Muscle of leg (tissue), 16 donors: ENCODE measurements at places on chromosomes 5 and 9. TPM values are rescaled to one million over a fixed set of nuclear protein-coding genes. Genes with fewer than 3 reads are reported as not detected.
A peak's percentile ranks its signal among the peaks of the same experiment; 100 is the strongest.

- no peak for DNase-seq
Measured at GRCh38 chr5:91011029-91011428, 372.1 kb downstream of the ARRDC3 start.

DNA sequence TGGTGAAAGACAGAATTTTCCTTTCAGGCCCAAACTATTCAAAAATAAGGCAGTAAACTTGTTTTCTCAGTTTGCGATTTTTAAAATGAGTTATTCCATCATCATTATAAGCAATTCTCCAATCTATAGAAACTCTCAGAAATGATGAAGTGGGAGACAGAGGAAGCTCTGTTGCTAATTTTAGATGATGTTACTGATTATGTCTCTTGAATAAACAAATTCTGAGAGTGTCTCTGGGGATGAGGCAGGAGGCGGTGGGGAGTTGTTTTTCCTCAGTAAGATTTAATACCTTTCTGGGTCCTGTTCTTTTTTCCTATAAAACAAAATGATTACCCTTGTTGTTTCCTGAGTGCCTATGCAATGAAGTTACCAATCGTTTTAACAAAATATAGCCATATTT is 43.9 kb upstream of the TEX48 start:
- no peak for DNase-seq

DNA sequence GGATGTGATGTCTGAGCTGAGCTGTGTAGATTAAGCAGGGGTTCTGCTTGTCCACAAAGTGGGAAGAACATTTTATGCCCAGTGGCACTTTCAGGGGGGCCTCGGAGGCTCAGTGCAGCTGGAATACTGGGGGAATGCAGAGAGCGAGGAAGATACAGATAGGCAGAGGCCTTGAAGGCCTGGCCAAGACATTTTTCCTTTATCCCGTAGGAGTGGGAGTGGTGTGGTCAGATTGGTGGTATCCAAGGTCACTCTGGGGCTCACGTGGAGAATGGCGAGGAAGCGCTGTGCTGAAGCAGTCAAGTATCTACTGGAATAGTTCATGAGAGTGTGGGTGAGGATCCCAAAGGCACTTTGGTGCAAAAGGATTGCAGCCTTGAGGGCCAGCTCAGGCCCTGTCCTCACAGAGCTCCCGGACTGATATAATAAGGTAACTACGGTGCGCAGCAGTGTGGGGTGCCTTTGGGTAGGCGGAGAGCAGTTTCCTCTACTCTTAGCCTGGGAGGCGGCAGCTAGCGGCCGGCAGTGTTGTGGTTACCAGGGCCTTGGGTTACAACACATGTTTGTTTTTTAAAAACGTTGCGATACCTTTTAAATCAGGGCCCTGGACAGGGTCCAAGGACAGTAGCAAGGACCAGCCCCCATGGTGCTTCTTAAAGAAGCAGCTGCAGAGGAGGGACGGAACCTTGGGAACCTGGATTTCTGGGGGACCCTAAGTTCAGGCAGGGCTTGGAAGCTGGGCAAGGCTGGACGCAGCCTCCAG is 10.8 kb upstream of the CCDC69 start:
- DNase-seq = peak; percentile 81

- DNase-seq = no peak
Measured at GRCh38 chr9:98107926-98108325, 11.1 kb downstream of the TRIM14 start.

- no peak for DNase-seq
Measured at GRCh38 chr5:594226-594860, 17.8 kb upstream of the CEP72 start.

DNA sequence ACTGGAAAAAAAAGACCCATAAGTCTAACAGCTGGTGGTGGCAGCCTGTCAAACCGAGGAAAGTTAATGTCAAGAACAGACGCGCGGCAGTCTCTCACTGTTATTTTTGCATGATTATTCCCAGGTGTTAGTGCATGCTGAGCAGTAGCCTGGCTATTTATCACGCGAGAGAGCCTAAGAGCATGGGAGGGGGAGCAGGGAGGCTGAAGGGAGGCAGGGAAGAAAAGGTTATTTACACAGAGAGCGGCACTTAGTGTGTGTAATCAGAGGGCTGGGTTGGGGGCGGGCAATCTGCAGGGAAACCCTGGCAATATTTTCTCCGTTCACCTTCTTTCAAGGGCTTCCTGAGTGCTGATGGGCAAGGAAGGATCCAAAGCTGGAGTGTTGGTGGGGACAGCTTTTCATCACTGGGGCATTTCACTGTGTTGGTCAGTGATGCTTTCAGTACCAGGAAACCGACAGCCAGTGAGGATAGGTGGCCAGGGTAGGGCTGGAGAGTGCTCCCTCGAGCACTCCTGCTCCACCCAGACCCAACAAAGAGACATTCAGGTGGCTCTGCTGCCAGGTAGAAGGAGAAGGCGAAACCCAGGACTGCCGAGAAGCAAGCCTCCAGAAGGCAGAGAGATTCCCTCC is 39.6 kb downstream of the ZNF608 start:
- peak; percentile 98 for DNase-seq

GRCh38 chr9:10366171-10366779 is 246.5 kb downstream of the PTPRD start:
- DNase-seq = peak; percentile 46

DNA sequence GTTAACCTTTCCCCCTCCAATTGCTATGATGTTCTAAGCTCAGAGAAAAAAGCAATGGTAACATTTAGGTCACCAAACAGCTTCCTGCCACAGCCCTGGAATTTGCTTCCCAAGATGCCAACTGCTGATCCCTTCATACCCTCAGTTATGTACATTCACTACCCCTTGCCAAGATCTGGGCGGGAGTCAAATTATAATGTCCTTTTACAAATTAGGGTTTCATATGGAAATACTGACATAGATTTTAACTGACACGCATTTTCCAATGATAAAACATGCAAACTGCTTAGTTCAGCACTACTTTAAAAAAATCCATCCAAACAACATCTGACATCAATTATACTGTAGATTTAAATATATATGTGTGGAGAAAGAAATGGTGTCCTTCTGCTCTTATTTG is 5.0 kb downstream of the LOX start:
- peak; percentile 65 for DNase-seq

DNA sequence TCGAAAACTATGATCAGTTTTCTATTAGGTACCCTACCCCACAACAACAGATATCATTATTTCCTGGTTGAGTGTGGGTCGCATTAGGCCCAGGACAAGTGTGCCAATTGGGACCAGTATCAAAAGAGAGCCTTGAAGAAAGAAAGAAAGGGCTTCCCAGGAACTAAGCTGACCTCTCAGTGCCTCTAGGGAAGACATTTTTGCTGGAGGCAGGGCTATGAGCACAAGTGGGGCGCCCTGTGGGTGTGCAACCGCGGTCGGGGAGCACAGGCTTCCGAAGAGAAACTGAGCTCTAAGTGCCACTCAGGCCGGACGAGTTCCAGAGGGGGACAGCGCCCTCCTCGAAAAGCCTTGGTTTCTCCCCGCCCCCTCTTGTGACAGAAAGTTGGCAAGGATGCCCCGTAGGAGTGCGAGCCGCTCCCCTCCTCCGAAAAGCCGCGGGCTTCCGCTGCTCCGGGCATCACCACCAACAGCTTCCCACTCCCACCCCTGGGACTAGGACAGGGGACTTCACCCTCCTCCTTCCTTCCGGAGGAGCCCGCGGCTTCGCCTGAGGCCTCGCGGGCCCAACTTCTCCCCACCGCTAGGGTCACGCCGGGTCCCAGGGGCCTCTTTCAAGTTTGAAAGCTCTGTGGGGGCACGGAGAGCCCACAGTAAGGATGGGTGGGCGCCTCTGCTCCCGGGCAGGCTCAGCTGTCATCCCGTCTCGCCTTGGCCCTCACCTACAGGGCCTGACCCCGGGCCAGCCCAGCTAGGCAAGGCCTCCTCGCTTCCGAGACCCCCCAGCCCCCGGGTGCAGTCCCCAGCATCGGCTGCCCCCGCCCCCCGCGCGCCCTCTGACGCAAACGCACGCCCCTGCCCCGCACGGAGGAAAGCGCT is 2.0 kb downstream of the NR2F1-AS1 start:
- DNase-seq = peak; percentile 49

GRCh38 chr5:154778534-154778933 is 23.4 kb downstream of the LARP1 start:
- DNase-seq = no peak

DNA sequence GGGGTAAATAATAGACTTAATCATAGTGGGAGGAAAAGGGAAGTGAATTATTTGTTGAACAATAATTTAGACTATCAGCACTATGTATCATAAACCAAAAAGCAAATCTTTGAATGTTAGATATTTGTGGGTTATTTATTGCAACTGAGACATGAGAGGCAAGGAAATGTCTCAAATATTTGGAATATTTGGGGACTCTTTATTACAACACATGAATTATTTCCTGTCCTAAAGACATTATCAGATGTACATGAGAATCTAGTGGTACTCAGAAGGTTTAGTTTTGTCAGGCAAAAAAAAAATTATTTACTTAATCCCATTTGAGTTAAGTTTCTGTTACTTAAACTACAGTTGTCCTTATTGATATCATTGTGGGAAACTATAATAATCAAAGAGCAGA is 91.1 kb downstream of the TLR4 start:
- no peak for DNase-seq

The GABRA1 gene
- polyA plus RNA-seq = not detected

The PCDHA4 gene
- 0.07 TPM for polyA plus RNA-seq

The IFNA2 gene
- not detected for polyA plus RNA-seq

The SEMA4D gene
- 12.4 TPM for polyA plus RNA-seq

The COX7C gene
- 905 TPM for polyA plus RNA-seq

The RPL7A gene
- polyA plus RNA-seq = 2,535 TPM
